ENCODE measurements at places on chromosomes 3 and 15. TPM values are rescaled to one million over a fixed set of nuclear protein-coding genes. Genes with fewer than 3 reads are reported as not detected.

Gene ZNF774
- 10.4 TPM for total RNA-seq

Gene GPR149
- total RNA-seq = not detected

Gene IMPDH2
- total RNA-seq = 160 TPM

Gene MCF2L2
- 0.35 TPM for total RNA-seq

Gene MCTP2
- total RNA-seq = 40.5 TPM

Gene ACOX2
- 1.4 TPM for total RNA-seq

Gene ITIH1
- total RNA-seq = 0.47 TPM

Gene BNC1
- not detected for total RNA-seq

Gene RNU5B-1
- 20.3 TPM for total RNA-seq

Gene MYLK
- 10.7 TPM for total RNA-seq

Gene PLA1A
- total RNA-seq = 0.99 TPM

Gene TF
- total RNA-seq = 1.1 TPM

Gene UACA
- 35.5 TPM for total RNA-seq

Gene SCAMP2
- total RNA-seq = 114 TPM

Gene FAM43A
- 1.8 TPM for total RNA-seq

Gene ROPN1
- not detected for total RNA-seq

Gene MBD4
- 52.3 TPM for total RNA-seq

Gene C3orf70
- 0.12 TPM for total RNA-seq

Gene DLG1
- 105 TPM for total RNA-seq

Gene CAMK2N2
- 3.6 TPM for total RNA-seq

Gene TUSC7
- total RNA-seq = not detected

Gene ZBTB11
- total RNA-seq = 34.8 TPM

Gene WDR73
- total RNA-seq = 53.1 TPM

Data from Calu3 (cell line).